Liver (tissue), 10 donors: ENCODE measurements at places on chromosomes 4 and X. TPM values are rescaled to one million over a fixed set of nuclear protein-coding genes. Genes with fewer than 3 reads are reported as not detected.

The ING2 gene
- 3.9 TPM for total RNA-seq

DNA sequence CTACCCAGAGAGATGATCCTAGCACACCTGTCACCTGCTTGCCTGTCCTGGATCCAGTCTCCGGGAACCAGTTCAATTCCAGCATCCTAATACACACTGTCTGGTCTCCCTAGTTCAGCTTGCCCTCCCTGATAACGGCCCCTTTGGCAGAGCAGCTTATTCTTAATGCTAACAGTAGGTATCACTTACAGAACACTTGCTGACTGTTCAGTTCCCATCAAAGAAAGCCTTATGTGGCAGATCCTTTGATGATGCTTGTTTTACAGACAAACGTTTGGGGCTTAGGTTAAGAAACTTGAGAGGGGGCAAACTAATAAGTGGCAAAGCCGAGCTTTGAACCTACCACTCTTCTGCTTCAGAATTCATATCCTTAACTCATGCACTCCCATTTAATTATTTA, 890 bp downstream of the RASSF6 start:
- no peaks in the 10 kb centered on the region for H3K36me3 ChIP-seq
- peaks cover 6% of the 10 kb centered on the region for H3K4me1 ChIP-seq
- H3K27ac ChIP-seq = no peak overlapping the region
- no peak for DNase-seq
- no peak overlapping the region for H3K4me3 ChIP-seq

The GYPE gene
- total RNA-seq = 53.9 TPM

DNA sequence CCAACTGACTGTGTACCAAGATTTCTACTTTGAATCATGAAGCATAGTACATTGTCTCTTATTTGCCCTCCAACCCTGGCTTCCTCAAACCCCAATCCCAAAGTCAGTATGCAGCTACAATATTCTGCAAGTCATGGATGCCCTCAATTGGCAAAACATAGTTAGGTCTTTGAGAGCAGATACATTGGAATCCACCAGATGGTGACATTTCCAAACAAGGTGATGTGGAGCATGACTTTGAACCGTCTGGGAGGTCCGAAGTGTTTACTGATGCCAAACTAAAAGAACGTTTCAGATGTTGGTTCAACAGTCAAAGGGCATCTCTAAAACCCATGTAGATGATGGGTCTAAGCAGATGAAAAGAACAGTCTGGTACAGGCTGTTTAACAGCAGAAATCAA, 43.7 kb upstream of the FRMD7 start:
- H3K4me3 ChIP-seq = no peak overlapping the region
- H3K4me1 ChIP-seq = peaks cover 1% of the 10 kb centered on the region
- H3K27me3 ChIP-seq = no peaks in the 10 kb centered on the region
- DNase-seq = no peak

GRCh38 chr4:127196655-127197352, 436.0 kb upstream of the INTU start:
- H3K27me3 ChIP-seq = peaks cover 2% of the 10 kb centered on the region
- no peak for DNase-seq
- no peaks in the 10 kb centered on the region for H3K4me1 ChIP-seq
- no peak overlapping the region for H3K4me3 ChIP-seq

DNA sequence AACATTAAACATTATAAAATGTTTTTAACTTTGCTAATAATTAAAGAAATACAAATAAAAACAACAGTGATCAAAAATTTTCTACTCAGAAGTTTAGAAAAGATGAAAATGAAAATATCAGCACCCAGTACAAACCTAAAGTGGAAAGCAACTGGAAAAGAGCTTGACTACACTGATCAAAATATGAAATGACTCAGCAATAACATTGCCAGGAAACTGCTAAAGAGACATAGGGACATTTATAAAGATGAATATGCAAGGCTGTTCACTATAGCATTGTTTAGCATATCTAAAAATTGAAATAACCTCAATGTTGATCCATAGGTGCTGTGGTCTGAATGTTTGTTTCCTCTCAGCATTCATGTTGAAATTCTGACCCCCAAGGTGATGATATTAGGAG, 88.5 kb upstream of the NOCT start:
- H3K27ac ChIP-seq = no peak overlapping the region
- H3K36me3 ChIP-seq = no peaks in the 10 kb centered on the region
- DNase-seq = no peak
- H3K4me3 ChIP-seq = no peak overlapping the region
- H3K27me3 ChIP-seq = no peaks in the 10 kb centered on the region

The PPP2R3B gene
- 8.2 TPM for total RNA-seq

- no peaks in the 10 kb centered on the region for H3K4me1 ChIP-seq
- H3K4me3 ChIP-seq = no peak overlapping the region
- no peaks in the 10 kb centered on the region for H3K27me3 ChIP-seq
- no peak overlapping the region for H3K27ac ChIP-seq
Observed at GRCh38 chr4:185787926-185788679, 23.9 kb downstream of the SORBS2 start.

GRCh38 chrX:5718651-5719050, 510.0 kb downstream of the NLGN4X start:
- DNase-seq = no peak
- no peaks in the 10 kb centered on the region for H3K4me1 ChIP-seq
- H3K36me3 ChIP-seq = no peaks in the 10 kb centered on the region
